ENCODE measurements at places on chromosomes 1 and 21.

GRCh38 chr1:200526709-200527612, 93.6 kb downstream of the KIF14 start:
- peak; percentile 44 for DNase-seq

DNA sequence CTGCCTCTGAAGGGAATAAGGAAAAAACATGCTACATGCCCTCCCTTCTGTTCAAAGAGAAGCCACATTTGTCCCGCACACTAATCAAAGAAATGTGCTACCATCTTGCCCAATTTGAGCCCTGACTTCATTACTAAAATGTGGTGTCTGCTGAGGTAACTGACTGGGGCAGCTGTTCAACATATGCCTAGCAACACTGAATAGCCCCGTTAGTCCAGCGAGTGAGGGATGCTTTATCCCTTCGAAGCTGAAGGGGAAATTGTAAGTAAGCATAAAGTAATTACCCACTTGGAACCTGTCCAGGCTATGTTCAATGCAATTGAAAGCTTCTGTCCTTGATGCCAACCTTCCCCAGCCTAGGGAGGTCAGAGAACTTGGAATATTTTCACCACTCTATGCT, 310.6 kb downstream of the SEC16B start:
- DNase-seq = no peak

GRCh38 chr1:60899464-60899863, 182.9 kb upstream of the NFIA start:
- no peak for DNase-seq

DNA sequence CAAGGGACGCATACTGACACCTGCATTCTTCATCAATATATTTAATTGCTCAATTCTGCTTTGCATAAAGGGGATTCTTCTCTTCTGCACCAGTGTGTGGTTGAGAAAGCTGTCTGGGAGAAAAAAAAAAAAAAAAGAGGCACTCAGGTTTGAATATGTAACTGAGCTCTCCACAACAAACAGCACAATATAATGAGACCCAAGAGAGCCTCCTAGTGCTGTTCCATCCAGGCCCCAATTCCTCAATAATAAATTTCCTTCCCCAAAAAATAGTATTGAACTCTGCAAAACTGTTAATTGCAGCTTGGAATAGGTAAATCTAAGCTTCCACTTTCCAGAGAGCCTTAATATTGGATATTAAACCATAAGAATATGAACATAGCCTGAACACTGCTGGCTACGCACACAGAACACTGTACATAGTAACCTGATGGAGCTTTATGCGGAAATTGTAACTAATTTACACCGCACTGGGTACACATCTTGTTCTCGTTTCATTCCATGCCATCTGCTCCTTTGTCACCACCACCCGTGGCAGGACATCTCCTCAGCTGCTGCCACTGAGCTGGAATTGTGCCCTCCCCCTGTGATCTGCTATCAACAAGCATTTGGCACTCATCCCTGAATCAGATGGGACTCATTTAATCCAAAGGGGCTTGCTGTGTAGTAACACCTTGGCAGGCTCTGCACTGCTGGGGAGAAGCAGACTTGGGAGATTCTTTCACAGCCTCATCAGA, 272.0 kb downstream of the HHIPL2 start:
- peak; percentile 90 for DNase-seq

GRCh38 chr1:230010603-230011332, 56.3 kb upstream of the GALNT2 start:
- DNase-seq = no peak

GRCh38 chr1:44328671-44329416, 26.2 kb downstream of the ERI3 start:
- DNase-seq = no peak

DNA sequence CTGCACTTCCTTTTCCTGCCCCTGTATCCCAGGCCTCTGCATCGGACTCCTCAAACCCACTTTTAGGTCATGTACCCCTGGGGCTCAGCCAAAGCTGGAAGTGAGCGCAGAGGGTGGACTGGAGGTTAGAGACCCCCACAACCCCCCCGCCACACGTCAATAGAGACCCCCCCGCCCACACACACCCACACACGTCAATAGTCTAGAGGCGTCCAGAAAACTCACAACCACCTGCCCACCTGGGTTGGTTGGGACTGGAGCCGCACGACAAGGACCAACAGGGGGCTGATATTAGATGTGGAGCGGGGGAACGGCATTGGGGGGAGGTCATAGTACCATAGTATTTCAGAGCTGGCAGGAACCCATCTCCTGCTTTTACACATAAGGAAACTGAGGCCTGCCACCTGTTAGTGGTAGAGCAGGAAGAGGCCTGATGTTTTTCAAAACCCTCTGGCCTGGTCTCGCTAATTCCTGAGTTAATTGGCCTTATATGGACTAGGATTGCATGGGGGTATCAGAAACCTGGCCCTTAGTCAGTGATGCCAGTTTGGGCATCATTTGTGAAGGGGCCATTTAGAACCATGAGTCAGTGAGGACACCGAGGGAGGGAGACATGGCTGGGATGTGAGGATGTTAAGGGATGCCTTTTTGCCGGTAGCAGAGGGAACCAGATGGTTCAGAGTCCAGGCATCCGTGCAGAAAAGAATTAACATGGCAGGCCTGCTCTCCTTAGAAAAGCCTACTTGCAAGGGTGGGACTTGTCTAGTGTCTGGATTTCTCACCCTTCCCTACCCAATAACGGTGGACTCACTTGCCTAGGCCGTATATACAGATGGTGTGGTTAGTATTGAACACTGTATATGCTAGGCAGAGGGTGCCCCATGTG, 1.1 kb downstream of the NENF start:
- no peak for DNase-seq

DNA sequence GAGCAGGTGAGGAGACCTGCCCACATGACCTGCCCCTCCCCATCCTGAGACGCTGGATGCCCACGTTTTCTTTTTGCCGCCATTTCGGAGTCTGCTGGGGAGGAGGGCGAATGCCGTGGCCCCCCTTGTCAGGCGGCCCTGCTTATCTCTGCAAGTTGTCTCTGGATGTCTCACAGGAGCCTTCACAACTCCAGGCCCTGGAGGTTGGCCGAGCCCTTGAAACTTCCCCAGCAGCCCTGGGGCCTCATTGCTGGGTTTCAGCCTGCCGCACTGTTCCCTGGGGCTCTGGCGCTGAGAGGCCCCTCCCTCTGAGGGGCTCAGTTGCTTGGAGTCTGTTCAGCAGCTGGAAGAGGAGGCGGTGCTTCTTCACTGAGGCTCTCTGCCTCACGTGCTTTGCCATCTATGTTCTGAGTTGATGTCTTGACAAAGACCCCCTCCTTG, 29.8 kb upstream of the ZBTB21 start:
- no peak for DNase-seq

DNA sequence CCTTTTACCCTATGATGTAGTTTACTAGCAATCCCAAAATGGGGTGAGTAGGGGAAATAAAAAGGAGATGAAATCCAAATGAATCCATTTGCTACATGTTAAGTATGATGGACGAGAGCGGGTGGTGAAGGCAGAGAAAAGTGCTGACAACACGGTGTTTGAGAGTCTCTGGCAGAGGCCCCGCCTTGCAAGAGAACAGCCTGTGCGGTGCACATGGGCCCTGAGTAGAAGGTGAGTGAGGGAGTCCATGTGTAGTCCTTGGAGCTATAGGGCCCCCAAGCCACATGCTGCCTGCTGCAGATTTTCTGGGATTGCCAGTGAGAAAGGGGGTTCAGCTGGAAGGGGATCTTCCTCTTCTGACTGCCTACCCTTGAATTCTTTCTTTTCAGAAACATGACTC, 177.1 kb downstream of the TNR start:
- DNase-seq = no peak

- DNase-seq = no peak
Observed at GRCh38 chr1:19257178-19257914, 5.7 kb downstream of the MRTO4 start.

DNA sequence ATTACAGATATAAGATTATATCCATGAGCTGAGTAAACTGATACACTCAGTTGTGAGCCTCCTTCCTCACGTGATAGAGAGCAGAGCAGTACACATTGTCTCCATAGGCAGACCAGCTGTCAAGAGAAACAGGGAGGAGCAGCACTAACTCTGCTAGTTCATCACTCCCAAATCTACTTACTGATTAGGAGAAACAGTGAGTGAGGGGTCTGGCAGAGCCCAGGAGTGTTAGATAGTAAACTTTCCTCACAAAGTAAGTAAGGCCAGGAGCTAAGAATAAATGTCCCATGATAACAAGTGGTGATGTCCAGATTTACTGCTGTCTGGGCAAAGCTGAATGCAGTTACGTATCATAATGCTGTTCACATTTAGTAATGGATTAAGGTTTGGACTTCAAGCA, 168.6 kb upstream of the KCNK2 start:
- DNase-seq = no peak

DNA sequence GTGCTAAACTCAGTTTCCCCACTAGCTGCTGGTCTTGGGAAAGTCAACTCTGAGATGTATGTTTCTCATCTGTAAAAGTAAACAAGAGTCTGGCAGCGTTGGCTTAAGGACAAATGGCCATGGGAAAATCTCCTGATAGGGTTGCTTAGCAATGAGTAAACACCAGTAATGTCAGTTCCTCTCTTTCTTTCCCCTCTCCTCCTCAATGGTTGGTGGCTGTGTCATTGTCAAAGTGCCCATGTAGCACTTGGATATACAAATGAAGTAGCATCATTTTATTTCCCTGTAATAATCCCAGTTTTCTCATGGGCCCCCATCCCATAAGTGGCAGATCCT, 2.2 kb upstream of the FYB2 start:
- DNase-seq = no peak

- DNase-seq = no peak
Observed at GRCh38 chr1:179043266-179043665, 17.6 kb downstream of the FAM20B start.

DNA sequence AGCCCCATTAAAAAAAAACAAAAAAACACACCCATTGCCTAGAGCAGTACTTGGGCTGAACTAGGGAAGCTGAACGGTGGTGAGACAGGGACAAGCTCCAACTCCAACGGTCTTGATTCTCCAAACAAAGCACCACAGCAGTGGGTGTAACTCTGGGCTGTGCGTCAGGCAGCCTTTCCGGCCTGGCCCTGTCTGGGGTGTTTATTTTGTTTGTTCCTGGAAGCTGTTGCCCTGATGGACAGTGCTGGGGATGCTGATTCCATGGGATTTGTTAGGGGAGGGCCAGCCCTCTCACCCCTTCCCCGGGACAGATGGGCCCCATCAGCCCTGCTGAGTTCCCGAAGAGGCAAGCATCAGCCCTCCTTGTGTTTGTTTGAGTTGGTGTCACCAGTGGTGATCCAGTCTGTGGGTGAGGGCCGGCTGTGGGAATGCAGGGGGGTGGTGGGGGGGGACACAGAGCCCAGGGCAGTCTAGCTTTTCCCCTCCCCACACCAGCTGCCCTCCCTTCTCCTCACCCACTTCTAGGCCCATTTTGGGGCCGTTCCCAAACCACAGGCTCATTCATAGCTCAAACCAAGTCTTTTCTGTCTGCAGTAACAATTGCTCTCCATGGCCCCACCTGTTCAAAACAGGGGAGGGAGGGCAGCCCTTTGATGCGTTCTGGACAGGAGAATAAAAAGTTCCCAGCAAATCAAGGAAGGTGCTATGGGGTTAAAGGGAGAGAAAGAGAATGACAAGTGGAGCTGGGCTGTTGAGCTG, 4.5 kb downstream of the WNT2B start:
- no peak for DNase-seq
